Adipocyte (in vitro differentiated cells): ENCODE measurements at places on chromosomes 2 and 18.

- DNase-seq = peak; percentile 74
Measured at GRCh38 chr2:166373951-166374350, 1.8 kb downstream of the SCN9A start.

GRCh38 chr18:44636241-44636640 lies 44.4 kb upstream of the SETBP1 start:
- DNase-seq = no peak

DNA sequence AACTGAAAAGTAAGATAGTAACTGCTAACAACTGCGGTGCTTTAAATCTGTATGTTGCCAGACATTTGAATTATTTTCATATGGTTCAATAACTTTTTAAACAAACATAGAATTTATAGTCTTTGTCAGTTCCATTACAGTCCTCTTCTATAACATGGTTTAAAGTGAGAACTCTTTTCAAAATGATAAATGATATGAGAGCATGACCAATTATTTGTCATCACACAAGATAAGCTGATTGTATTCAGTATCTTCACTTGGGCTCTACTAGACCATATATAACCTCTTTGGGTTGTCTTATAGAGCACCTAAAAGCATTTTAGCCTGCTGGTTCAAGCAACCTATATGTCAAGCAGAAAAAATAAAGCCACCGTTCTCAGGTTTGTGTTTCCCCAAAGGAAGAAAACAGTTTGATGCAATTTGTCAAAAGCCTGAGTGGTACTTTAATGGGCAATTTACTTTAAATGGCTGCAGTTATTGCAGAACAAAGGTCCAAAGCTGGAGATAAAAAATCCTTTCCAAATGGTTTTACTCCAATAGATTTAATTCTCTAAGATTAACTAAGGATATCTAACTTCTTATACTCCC lies 298.4 kb downstream of the FSIP2 start:
- no peak for DNase-seq

GRCh38 chr18:50622865-50623393 lies 63.0 kb downstream of the MAPK4 start:
- no peak for DNase-seq

GRCh38 chr2:181673173-181673572 lies 7.1 kb downstream of the NEUROD1 start:
- no peak for DNase-seq

DNA sequence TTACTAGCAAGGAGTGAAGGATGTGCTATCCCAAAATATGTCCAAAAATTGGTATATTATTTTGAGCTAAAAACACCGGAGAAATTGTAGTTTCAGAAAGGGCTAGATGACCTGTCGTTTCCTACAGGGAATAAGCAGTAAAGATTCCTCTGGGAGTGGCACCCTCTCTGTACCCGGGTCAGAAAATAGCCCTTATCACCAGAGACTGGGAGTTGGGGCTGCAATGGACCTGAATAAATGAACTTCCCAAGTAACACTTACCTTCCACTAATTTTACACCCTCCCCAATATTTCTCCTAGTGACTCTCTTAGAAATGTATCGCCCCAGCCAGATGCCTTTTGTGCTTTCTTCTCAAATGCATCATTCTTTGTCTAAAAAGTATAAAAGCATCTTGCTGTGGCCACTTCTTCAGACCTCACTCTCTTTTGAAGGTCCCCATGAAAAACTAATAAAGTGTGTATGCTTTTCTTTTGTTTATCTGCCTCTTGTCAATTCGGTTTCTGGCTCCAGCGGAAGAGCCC lies 734 bp upstream of the RMC1 start:
- no peak for DNase-seq

- DNase-seq = peak; percentile 62
Measured at GRCh38 chr2:9364791-9365497, 58.4 kb downstream of the ITGB1BP1 start.

DNA sequence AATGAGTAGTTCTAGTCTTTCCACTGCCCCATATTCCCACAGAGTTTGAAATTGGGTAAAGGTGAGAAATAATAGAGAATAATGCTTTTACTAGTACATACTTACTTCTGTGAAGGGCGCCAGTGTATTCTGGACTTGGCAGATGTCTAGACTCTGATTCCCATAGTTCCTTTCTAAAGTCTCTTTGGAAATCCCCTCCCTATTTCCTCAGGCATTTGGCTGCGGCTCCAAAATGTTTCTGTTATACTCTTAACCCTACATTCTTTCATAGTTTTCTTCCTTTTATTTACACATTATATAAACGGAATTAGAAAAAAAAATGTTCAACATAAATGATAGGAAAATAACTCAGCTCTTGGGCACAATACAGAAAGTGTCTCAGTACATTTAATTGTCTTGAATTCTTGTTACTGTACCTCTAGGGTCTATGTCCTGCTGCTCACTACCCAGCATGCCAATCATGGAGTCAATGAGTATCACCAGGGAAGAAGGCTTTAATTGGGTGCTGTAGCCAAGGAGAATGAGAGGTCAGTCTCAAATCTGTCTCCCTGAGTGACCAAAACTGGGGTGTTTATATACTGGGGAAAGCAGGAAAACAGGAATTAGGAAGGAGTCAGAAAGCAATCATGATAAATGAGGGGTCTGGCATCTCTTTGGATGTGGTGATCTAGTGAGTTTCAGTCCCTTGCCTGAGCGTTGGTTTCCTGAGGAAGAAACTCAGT lies 147.8 kb upstream of the MMADHC start:
- peak; percentile 67 for DNase-seq

DNA sequence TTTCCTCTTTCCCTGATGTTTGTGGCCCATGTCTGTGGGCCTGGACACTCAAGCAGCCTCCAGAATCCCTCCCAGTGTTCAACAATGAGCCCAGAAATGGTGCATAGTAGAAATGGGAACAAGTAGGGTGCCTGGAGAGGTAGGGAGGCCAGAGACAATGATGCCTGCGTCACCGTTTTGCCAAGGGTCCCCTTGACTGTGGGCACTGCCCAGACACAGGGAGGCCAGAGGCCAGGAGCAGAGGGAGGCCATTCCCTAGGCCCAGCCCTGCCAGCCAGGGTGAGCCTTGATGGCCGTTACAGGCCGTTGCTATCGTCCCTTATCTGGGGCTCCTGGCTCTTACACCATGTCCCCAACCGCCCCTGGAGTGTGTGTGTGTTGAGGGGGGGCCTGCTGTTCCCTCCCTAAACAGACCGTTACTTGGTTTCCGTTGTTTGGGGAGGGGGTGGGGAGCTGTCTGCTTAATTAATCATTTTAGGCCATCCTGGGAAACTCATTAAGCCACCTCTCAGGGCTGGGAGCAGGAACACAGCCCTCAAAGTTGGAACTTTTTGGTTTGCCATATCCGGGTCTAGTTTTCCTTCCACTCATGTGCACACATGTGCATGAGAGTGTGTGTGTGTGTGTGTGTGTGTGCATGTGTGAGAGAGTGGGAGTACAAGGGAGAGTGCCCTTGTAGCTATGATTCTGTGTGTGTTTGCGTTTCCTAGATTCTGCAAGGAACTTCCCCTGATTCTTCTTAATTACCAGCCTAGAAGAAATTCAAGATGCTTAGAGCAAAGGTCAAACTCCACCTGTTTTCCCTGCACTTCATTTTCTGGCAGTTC lies 135.2 kb upstream of the HAAO start:
- no peak for DNase-seq

GRCh38 chr2:138355244-138355643 lies 146.3 kb upstream of the SPOPL start:
- no peak for DNase-seq

GRCh38 chr2:70541481-70542020 lies 12.1 kb downstream of the TGFA start:
- DNase-seq = no peak

DNA sequence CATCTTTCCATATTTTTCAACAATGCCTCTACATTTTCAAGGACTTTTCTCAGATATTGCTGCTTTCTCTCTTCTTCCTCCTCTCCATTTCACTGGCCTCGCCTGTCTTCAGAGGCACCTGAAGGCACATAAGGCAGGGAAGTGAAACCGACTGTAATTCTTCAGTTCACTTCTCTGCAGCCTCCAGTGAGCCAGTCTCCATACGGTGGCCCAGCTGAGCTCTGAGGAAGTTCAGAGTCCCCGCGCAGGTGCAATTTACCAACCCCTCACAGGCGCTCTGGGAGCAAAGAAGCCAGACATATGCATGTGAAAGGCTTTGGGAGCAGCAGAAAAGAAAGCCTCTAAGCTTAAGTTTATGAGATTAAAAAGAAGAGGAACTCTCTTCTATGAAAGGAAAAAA lies 12.4 kb downstream of the KLHL14 start:
- DNase-seq = no peak

GRCh38 chr18:69397096-69397495 lies 3.6 kb upstream of the DOK6 start:
- DNase-seq = no peak

DNA sequence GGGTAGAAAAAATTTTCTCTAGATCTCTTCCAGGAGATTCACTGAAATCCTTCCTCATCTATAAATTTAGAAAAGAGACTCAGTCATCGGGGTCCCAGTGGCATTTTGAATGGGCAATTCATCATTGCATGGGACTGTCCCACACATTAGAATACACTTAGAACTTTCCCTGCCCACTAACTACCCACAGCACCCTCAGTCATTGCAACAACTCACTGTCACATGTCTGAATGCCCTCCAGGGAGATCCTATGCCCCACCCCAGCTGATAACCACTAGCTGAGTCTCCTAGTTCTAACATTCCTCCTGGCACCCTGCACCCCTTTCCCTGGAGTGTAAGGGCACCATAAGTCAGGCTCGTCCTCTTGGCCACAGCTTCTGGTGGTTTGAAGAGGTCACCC lies 89.6 kb downstream of the INSIG2 start:
- DNase-seq = no peak

DNA sequence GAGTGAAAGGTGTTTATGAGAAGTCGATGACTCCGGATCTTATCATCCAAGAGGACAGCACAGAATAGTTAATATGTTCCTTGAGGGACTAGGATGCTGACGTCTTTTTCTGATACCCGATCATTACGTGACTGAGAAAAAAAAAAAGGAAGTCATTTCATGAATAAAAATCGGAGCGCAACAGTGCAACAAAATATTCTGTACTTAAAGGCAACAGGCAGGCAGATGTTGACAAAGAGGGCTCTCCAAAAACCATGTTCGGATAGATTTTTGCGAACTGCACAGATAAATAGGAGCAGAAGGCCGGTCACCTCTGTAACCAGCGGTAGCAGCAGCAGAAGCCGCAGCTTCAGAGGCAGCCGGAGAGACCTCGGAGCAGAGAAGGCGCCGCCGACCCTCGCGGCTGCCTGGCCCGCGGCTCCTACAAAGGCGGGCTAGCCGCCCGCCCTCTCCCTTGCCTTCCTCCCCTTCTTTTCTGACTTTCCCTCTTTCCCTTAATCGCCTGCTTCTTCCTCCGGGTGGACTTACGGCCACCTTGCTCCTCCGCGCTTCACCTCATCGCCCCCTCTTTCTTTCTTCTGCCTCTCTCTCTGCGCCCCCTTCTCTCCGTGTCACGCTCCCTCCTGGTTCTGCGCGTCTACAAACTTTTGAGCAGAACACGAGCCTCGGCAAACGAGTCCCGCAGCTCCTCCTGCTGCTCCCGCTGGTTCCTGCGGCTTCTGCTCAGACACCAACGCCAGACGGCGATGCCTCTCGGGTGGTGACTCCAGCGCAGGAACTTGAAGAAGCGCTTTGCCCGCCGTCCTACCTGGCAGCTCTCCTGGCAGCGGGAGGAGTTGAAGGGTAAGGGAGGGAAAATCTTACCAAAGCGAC lies at the start of gene ADCYAP1:
ADCYAP1 (plus strand) TSS at position 654 of the 873 bp plus-strand sequence. CDS start 516 bp downstream, outside the sequence.
- DNase-seq = peak; percentile 28

DNA sequence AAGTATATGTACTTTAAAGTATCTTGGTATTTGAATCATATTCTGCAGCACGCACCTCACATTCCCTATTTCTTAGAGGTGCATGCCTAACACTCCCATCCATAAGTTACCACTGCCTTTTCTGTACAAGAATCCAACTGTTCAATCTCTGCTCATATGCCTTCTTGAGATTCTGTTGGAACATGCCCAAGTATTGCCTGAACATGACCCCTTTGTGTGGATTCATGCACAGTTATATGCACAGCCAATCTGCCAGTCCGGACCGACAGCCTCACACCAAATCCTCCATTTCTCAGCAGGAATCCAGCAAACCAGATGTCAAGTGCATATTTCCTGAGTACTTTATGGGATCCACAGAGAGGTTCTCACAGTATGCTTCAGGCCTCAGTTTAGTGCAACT lies 222.0 kb downstream of the TMEM182 start:
- no peak for DNase-seq

DNA sequence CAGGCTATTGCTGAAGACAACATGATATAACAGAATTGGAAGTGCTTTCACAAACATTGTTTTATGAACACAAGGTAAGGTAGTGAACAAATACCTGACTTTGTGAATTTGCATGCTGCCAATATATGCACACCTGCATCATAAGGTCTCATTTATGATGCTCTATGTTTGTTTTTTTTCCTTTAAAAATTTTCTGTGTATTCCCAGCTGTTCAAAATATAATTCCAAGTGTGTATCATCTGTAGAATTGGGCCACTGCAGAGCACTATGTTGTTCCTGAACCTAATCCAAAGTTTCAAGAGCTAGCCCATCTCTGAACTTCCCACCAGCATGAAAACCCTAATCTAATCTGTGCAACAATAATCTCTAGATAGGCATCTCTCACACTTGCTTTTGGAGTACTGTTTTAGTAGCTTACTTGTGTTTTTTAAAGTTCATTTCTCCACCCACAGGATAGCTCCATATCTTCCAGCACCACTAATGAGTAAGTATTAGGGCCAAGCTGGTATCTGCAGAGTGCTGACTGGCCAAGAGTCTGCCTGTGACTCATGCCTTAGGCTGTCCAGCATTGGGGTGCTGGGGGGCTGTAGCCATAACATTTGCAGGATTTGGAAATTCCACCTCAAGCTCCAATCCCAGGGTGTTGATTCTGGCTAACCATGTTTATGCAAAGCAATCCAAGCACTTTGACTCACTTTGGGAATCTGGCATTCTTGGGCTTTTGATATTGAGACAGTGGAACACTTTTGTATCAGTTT lies 208.2 kb upstream of the REV1 start:
- DNase-seq = peak; percentile 60

- no peak for DNase-seq
Measured at GRCh38 chr2:43636621-43637020, 439 bp upstream of the PLEKHH2 start.

DNA sequence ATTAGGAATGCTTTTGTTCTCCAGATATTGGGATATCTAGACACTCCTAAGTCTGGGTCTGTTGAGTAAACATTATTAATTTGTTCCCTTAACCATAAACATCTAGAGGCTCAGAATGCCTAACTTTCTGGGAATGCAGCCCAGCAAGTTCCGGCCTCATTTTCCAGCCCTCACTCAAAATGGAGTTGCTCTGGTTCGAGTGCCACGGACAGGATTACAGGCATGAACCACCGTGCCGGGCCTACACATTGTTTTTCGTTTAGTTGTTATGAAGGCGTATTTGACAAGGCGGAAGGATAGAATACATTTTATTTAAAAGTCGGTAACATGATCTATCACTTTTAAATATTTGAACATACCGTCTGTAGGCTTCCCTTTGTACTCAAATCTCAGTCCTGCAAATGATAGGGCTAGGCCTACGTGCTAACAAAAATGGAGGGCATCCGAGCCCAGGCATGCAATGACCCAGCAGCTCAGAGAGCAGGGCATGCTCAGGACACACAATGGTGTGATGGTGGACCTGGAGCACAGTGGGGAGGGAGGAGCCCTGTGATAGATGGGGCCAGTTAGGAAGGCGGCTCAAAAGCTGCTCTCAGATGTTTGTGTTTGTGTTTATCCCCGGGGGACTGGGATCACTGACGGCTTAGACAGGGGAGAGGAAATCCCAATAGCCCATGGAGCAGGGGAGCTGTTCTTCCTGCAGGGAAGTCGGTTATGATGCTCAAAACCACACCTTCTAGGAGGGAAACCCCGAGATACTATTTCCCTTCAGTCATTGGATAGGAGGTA lies 2.9 kb upstream of the SCYGR1 start:
- no peak for DNase-seq
